ENCODE measurements at places on chromosomes 4 and X.
A peak's percentile ranks its signal among the peaks of the same experiment; 100 is the strongest.

- DNase-seq: no peak
These were observed 125.5 kb downstream of the OPHN1 start for GRCh38 chrX:68307769-68308168.

DNA sequence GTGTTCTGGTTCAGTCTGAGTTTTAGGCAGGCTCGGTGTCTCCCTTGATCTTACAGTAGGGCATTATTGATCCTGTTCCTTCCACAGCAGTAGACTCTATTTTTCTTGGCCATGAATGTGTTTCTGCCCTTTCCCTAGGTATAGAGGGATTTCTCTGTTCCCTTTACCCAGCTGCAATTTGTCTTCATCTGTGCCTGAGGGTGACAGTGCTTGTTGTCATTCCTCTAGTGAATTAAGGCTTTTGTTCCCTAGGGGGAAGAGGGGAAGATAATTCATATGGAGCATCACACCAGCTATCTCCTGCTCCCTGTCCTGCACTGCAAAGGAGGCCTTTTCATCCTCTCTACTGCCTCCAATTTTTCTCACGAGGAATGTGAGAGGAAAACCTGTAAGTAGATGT lies 39.7 kb upstream of the CXorf51A start:
- DNase-seq: no peak

GRCh38 chr4:80268936-80269335 lies 2.5 kb downstream of the FGF5 start:
- DNase-seq: no peak

GRCh38 chr4:90069151-90069550 lies 58.0 kb upstream of the CCSER1 start:
- DNase-seq: no peak

DNA sequence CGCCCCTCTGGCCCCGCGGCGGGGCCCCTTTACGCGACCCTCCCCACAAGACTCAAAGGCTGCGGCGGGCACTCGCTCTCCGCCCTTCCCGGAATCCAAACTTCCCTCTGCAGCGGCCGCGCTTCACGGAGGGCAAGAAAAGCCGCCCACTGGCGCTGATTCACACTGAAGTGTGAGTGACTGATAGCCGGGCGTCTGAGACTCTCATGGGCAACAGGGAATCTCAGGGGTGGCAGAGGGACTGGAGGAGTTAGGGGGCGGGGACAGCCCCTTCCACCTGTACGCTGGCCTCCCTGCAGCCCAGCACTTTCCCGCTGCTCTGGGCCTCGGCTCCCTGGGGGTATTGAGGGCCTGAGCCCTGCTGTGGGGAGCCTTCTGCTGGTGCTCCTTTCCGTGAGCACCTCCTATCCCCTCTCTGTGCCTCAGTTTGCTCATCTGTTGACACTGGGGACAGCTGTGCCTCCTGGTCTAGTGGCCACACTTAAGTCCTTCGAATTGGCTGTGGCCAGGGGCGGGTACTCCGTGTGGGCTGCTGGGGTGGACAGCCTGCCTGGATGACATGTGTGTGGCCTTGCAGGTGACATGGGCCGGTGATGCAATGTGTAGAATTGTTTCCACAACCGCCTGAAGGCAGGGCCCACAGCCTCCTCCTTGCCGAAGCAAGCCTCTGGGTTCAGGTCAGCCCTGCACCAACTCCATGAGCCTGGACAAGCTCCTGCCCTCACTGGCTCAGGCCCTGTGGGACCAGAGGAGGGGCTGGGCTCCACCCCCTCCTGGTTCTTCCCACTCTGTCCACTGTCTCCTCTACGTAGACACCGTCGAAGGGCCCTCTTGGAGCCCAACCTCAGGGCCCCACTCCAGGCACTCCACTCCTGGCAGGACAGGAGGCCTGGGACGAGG lies 951 bp downstream of the SH3BP2 start:
- DNase-seq: peak; percentile 68

DNA sequence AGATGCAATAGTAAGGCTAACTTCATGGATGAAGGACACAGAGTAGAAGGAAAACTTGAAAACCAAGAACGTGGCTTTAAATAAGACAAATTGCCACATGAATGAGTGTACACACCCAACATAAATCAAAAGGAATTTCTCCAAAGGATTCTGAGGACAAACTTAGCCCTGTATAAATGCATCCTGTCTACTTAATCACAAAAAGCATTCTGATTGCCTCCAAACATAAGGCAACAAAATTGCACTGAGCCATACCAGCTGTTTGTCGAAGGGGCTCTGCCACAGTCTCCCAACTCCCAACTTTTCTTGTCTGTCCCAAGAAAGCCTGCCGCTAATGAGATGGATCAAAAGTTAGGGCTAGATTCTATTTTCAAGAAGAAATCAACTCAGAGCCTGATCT lies 194.3 kb downstream of the SOWAHB start:
- no peak for DNase-seq

DNA sequence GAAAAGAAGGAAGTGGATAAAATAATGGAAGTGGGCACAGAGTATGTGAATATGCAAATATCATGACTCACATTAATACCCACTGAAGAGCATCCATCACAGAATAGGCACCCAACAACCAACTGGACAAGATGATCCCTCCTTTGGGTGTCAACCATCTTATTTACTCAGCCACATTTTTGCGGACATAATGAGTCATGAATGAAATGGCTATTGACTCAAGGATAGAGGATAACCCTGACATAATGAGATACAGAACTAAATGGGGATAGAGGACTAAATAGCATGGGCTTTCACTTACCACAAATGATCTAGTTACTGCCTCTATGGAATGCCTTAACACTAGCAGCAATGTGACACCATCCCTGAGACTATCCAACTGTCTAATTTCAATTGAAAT lies 224.7 kb downstream of the ANTXR2 start:
- DNase-seq: no peak

- no peak for DNase-seq
These were observed 169.7 kb downstream of the COL4A6 start for GRCh38 chrX:108268434-108269080.
